Osteoblast (primary cell): ENCODE measurements at places on chromosomes 2 and 18. TPM values are rescaled to one million over a fixed set of nuclear protein-coding genes. Genes with fewer than 3 reads are reported as not detected.

- DNase-seq: no peak
Observed at GRCh38 chr2:205769879-205770278, 87.6 kb downstream of the NRP2 start.

GRCh38 chr2:85163675-85164074 lies 30.5 kb downstream of the TCF7L1 start:
- no peak for DNase-seq

- no peak for DNase-seq
Observed at GRCh38 chr2:224517963-224518362, 67.2 kb downstream of the CUL3 start.

The CDCA7 gene
- total RNA-seq: 0.59 and 1.1 TPM in 2 replicates

- no peak for DNase-seq
Observed at GRCh38 chr18:67300498-67300897, 216.0 kb downstream of the DSEL start.

DNA sequence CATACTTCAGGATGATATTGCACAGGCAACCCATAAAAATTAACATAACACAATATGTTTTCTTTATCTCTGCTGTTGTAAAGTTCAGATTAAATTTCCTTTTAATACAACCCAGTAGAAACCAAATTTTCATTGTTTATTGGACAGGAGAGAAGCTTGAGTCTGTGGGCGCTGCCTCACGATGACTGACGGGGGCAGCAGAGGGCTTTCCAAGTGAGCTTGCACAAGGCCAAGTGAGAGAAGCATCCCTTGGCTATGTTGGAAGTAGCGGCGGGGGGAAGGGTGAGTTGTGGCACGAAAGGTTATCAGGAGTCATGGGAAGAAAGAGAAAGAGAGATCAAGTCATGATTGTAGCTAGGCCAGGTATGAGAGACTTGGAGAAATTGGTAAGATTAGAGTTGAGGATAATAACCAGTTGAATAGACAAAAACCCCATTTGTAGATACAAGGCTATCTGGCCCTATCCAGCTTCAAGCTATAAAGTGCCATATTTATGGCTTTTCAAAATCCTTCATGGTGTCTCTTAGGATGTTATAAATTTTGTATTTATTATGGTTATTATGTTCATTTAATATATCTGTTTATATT lies 413.7 kb upstream of the FAM98A start:
- no peak for DNase-seq

The NGEF gene
- total RNA-seq: 4.7 TPM in 1 of 2 replicates, not detected in the other

DNA sequence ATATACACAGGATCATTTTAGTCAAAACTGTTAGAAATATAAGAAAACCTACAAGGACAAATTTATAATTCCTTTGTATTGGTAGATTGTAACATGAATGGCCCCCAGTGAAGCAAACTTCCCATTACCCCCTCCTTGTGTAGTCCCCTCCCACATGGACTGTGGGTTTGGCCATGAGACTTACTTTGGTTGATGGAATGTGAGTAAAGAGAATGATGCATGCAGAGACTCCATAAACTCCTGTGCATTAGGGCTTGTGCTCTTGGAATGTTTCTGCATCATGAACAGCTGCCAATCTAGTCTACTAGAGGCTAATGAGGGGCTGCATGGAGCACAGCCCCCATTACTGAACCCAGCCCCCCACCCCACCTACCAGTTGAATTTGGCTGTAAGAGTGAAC lies 8.3 kb upstream of the TGFA start:
- no peak for DNase-seq

The FSIP2 gene
- under 0.01 TPM in 2 replicates for total RNA-seq

- DNase-seq: no peak
Observed at GRCh38 chr18:49018554-49019445, 68.0 kb upstream of the SMAD7 start.

- no peak for DNase-seq
Observed at GRCh38 chr2:86224645-86225355, 25.5 kb downstream of the MRPL35 start.

- no peak for DNase-seq
Observed at GRCh38 chr2:112035786-112036185, 19.3 kb upstream of the TMEM87B start.
